ENCODE measurements at places on chromosomes 16 and 17. TPM values are rescaled to one million over a fixed set of nuclear protein-coding genes. Genes with fewer than 3 reads are reported as not detected.

P2RX5 gene
- total RNA-seq, result 7.8 TPM

ATP2A3 gene
- total RNA-seq, result 397 TPM

ELP5 gene
- 38.5 TPM for total RNA-seq

SLC5A10 gene
- total RNA-seq, result 0.28 TPM

HIGD1B gene
- total RNA-seq, result not detected

PITPNC1 gene
- total RNA-seq, result 185 TPM

MFAP4 gene
- total RNA-seq, result not detected

DNAI2 gene
- total RNA-seq, result 1.2 TPM

AIPL1 gene
- total RNA-seq, result not detected

AATK gene
- total RNA-seq, result 13.7 TPM

CRHR1 gene
- total RNA-seq, result not detected

DHRS7C gene
- not detected for total RNA-seq

GUCY2D gene
- not detected for total RNA-seq

DOC2A gene
- not detected for total RNA-seq

TOX3 gene
- total RNA-seq, result not detected

TLCD2 gene
- total RNA-seq, result 0.28 TPM

TNK1 gene
- total RNA-seq, result 0.18 TPM

KRTAP3-2 gene
- not detected for total RNA-seq

ERN2 gene
- total RNA-seq, result not detected

RFFL gene
- total RNA-seq, result 75.9 TPM

RGS11 gene
- not detected for total RNA-seq

SLC6A2 gene
- not detected for total RNA-seq

ATP1B2 gene
- total RNA-seq, result not detected

HYDIN gene
- 0.82 TPM for total RNA-seq

OR1G1 gene
- total RNA-seq, result not detected

HSD11B2 gene
- not detected for total RNA-seq

KRTAP3-1 gene
- not detected for total RNA-seq

PPP1R1B gene
- not detected for total RNA-seq

WNT9B gene
- not detected for total RNA-seq

TTC19 gene
- 40.1 TPM for total RNA-seq

ZNF785 gene
- total RNA-seq, result 10.4 TPM

TSPAN10 gene
- 0.35 TPM for total RNA-seq

INCA1 gene
- 0.39 TPM for total RNA-seq

All from natural killer cell (primary cell).